ENCODE measurements at places on chromosomes 12 and 14.

DNA sequence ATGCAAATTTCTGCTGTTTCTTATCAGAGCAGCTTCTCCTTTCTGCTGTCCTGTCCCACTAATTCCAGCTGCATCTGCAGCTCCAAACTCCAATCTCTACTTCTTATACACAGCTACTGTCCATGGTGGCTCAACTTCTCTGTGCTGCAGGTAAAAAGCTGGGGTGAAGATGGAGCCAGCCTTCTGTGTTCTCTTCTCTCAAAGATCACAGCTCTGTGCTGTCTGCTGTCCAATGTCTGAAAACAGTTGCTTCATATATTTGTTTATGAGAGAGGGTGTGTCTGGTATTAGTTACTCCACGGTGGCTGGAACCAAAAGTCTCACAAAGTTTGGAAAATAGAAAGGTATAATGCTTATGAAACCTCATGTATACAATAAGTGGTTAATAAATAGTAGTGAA, 445.8 kb upstream of the TBX3 start:
- no peak for DNase-seq

DNA sequence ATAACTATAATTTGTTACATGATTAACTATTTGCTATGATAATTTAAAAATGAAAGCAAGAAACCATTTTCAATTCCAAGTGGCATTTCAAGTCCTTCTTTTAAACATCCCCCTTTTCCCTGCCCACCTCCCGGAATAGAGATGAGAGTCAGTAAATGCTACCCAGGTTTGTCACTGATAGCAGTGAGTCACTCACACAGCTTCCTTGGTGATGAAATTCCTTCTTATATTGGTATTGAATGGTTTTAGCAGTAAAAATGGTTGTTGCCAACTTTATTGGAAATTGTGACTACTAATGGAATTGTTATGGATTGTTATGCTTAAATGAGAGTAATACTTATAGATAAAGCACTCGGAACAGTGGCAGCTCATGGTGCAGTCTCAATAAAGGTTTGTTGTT, 90.5 kb downstream of the PPM1A start:
- DNase-seq: no peak

DNA sequence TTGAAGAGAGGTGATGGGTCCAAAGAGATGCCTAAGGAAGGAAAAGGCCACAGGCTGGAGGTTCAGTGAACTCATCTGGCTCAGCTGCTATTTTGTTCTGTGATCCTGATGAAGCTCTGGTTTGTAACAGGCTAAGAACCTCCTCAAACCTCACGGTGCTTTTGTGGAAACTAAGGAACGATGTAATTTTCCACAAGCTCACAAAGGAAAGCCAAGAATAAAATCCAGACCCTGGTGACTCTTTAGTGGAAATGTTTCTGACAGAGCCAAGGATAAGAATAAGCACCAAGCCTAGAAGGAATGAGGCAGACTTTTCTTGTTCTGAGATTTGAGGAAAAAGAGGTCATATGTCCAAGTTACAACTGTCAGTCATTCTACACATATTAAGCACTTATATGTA, 93.6 kb downstream of the SLC24A4 start:
- no peak for DNase-seq

DNA sequence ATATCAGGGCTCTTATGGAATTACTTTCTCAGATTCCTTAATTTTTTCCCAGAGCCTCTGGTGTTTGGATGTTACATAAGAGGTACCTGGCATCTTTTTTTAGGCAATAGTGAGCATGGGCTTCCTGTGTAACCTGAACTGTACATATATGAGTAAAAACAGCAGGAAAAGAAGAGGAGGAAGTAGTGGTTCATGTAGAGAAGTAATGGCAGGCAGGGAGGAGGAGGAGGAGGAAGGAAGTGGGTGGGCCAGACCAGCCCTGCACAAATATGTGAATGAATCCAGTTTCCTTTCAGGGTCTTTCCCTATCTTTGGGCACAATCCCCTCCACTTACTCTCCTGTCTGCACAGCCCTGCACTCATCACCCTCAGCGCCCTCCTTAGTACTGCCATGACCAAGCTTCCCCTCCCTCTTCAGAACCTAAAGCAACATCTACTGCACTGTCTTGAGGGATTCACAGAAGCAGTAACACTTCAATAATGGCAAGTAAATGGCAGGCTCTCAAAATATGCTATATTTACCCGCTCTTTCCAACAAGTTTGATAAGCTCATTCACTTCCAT, 40.9 kb upstream of the GSG1 start:
- DNase-seq: no peak

GRCh38 chr12:25992026-25992782, 33.7 kb downstream of the RASSF8 start:
- no peak for DNase-seq

GRCh38 chr12:88227871-88228270, 85.8 kb downstream of the TMTC3 start:
- DNase-seq: no peak
